ENCODE measurements at places on chromosomes 1 and 21.
A peak's percentile ranks its signal among the peaks of the same experiment; 100 is the strongest.

GRCh38 chr1:30323352-30323751 is 400.0 kb downstream of the MATN1 start:
- DNase-seq: no peak

GRCh38 chr1:101264697-101265096 is 27.9 kb downstream of the S1PR1 start:
- no peak for DNase-seq

DNA sequence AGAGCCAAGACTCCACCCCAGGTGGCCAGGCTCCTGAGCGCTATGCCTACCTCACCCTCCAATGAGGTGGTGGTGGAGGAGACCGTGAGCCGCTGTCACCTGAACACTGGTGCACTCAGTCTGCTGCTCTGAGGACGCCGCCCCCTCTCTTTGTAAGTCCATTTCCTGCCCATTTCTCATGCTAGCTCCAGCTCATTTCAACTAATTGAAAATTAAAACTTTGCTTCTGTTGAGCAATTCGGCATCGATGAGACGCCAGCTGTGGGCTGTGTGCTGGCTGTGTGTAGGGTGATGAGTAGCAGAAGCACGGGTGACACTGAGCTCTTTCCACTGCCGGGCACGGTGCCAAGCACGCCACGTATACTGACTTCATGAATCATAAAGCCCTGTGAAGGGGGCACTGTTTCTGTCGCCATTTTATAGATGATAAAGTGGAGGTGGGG is 11.2 kb downstream of the TNFRSF1B start:
- no peak for DNase-seq

DNA sequence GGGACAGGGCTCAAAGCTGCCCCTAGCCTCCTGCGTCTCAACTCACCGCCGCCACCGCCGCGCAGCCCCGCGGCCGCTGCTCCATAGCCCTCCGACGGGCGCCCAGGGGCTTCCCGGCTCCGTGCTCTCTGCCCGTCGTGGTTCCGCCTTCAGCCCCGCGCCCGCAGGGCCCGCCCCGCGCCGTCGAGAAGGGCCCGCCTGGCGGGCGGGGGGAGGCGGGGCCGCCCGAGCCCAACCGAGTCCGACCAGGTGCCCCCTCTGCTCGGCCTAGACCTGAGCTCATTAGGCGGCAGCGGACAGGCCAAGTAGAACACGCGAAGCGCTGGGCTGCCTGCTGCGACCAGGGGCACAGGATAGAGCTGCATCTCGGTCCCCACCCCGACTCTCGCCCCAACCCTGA is at the start of gene TNFRSF25:
Gene TNFRSF25 (minus strand): TSS at position 151 of the 400 bp plus-strand sequence. CDS start 66 bp downstream, at position 85.
- no peak for DNase-seq

DNA sequence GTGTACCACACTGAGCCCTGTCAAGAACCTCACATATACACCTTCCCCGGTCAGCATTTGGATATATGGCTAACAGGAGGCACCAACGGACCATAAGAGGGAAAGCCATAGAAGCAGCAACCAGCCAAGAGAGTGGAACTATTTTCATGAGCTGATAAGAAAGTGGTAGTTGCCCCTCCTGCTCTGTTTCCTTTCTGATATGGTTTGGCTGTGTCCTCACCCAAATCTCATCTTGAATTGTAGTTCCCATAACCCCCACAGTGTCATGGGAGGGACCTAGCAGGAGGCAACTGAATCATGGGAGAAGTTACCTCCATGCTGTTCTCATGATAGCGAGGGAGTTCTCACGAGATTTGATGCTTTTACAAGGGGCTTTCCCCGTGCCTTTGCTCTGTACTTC is 366.1 kb upstream of the DAB1 start:
- DNase-seq: no peak

- no peak for DNase-seq
Measured at GRCh38 chr1:239178961-239179360, 207.4 kb upstream of the CHRM3 start.

- DNase-seq: no peak
Measured at GRCh38 chr1:63645317-63645716, 52.1 kb downstream of the PGM1 start.

DNA sequence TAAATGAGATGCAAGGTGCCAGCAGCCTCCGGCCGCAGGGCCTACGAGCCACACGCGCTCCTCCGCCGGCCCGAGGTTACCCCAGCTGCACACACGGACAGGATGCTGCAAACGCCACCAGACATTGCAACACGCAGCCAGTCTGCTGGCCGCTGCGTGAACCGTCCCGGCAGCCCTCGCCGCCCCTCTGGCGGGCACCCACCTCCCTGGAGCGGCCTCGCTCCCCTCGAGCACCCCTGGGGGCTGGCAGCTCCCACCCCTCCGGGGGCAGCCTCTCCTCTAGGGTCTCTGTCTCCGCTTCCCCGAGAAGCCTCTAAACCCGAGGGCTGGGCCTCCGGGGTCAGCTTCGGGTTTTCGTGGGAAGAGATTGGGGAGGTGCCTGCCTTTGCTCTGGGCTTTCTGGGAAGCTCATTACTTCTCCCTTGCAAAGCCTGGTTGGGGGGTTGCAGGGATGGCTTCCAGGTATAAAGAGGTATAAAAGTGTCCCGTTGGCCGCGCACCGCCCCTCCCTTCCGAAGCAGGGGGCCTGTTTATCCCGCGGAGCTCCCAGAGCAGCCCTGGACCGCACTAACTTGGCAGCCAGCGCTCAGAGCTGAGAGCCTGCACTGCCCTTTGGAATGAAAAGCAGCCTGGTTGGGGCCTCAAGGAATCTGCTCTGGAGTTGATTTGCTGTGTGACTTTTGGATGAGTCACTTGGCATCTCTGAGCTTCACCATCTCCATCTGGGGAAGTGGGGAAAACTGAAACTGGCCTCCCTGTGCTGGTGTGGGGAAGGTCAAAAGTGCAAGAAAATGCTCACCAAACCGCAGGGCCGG is 21.8 kb downstream of the DHRS3 start:
- peak; percentile 41 for DNase-seq

- peak; percentile 18 for DNase-seq
Measured at GRCh38 chr1:214123061-214123784, 135.4 kb downstream of the PROX1 start.

- no peak for DNase-seq
Measured at GRCh38 chr1:34268311-34268954, 91.7 kb downstream of the C1orf94 start.

DNA sequence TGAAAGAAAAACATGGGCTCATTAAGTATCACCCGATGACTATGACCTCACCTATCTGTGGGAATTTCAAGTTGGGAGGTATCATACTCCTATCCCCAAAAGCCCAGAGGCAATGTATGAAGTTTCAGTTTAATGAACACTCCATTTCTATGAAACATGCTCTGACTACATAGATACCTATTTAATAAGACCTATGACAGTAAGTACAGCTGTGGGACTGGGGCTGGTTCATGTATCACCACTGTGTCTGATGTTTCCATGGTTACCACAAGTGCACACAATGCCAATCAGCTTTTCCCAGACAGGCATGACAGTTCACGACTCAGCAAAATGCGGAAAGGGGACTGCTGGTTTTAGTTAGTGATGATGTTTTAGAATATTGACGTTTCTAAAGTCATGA is 167.7 kb downstream of the SIPA1L2 start:
- DNase-seq: no peak

GRCh38 chr1:150552911-150553289 is 3.7 kb downstream of the ADAMTSL4 start:
- DNase-seq: no peak

GRCh38 chr21:14453339-14454015 is 70.5 kb upstream of the HSPA13 start:
- DNase-seq: no peak

- DNase-seq: no peak
Measured at GRCh38 chr1:65395887-65396612, 24.4 kb upstream of the LEPR start.

- DNase-seq: no peak
Measured at GRCh38 chr1:3352299-3352951, 102.0 kb upstream of the ARHGEF16 start.

- no peak for DNase-seq
Measured at GRCh38 chr1:26429721-26430120, 2.4 kb upstream of the DHDDS start.

Measured in substantia nigra (tissue), 51 donors.